Small intestine (tissue), 16 donors: ENCODE measurements at places on chromosomes 2 and 18.

- DNase-seq: no peak
Observed at GRCh38 chr2:232873292-232873908, 3.3 kb downstream of the SNORC start.

GRCh38 chr2:171492664-171493063 lies 29.6 kb upstream of the CYBRD1 start:
- DNase-seq: peak; percentile 95

GRCh38 chr2:118847762-118848172 lies 319 bp upstream of the EN1 start:
- no peak for DNase-seq

DNA sequence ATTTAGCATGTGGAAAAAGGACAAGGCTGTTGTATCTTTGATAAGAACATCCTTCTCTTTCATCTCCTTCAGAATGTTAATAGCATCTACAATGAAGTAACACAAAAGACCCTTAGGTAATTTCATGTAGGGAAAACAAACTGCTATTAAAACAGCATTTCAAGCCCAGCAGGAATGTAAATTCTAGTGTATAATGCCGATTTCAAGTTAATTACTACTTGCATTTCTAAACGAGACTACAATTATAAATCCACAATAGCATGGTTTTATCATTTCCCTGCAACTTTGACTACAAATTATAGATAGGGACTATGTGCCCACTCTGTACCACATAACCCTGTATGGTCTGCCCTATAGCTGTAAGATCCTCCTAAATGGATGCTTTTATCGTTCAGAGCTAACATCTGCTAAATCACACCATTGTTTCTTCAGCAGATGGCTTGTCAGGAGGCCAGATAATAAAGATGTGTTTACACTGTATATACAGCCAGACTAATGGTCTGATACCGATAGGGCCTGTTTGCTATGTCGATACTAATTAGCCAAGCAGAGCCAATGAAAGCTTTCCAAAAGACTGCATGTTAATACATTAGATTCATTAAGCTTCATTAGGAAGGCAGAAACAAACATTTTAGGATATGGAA lies 51.9 kb downstream of the LRPPRC start:
- peak; percentile 33 for DNase-seq

DNA sequence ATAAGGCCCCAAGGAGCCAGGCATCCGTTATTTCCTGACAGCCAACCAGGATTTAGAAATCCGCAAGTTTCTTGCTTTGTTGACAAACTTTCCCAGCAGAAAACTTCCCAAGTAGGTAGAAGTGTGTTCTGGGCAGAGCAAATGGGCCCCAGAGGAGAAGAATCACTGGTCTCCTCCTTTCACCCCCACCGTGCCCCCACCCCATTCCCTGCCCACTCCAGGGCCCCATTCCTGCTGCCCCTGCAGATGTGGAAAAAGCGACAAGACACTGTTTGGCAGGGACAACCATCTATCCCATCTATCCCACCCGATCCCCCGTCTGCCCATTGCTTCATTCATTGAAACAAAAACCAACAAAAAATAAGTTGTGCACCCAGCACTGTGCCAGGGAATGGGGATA lies 10.2 kb upstream of the FAHD2A start:
- DNase-seq: no peak

DNA sequence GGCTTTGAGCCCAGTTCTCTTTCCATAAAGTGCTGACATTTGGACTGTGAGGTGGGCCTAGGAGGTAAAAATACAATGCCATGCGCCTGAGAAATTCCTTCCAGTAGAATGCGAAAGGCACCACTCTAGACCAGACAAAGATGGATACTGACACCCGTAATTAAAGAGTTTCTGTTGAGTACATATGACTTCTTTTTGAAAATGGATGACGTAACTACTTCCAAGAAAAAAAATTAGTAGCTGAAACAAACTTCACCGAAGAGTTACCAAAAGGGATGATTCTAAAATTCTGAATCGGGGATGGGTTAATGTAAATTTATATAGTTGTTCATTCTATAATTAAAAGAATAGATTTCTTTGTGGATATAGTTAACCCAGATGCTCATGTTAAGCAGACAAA lies 146.8 kb downstream of the ALK start:
- no peak for DNase-seq

GRCh38 chr2:177551989-177552421 lies 159.4 kb downstream of the AGPS start:
- DNase-seq: peak; percentile 45

- DNase-seq: no peak
Observed at GRCh38 chr2:44560941-44561340, 199.2 kb downstream of the CAMKMT start.

DNA sequence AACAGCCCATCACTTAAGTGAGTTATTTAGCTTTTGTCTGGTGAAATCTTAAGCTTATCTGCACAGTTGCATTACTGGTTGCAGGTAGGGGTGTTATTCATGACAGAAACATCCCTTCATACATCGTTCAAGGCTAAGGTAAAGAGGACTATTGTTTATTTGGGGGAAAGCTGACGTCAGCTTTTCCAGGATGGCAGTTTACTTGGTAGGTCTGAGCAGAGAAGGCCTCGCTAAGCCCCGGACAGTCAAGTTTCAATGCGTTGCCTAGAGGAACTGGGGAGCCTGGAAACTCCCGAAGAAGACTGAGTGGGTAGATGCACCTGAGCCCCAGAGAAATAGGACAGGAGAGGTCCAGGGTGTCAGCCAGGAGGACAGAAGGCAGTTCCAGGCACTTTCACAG lies 2.2 kb downstream of the RNU4ATAC start:
- DNase-seq: no peak
